Calu3 (cell line): ENCODE measurements at places on chromosomes 13 and 19.

GRCh38 chr13:22039961-22040360 is 369.1 kb downstream of the FGF9 start:
- no peak for DNase-seq
- no peaks in the 10 kb centered on the region for H3K4me1 ChIP-seq
- no peaks in the 10 kb centered on the region for H3K36me3 ChIP-seq
- H3K4me3 ChIP-seq: no peak overlapping the region
- peaks cover 7% of the 10 kb centered on the region for H3K27me3 ChIP-seq

GRCh38 chr13:106752584-106753170 is 184.7 kb upstream of the ARGLU1 start:
- no peak for DNase-seq
- no peak overlapping the region for H3K4me3 ChIP-seq
- H3K27ac ChIP-seq: no peak overlapping the region

GRCh38 chr19:39518458-39518857 is 3.5 kb downstream of the SELENOV start:
- H3K36me3 ChIP-seq: no peaks in the 10 kb centered on the region
- no peak overlapping the region for H3K27ac ChIP-seq
- peak overlapping the region; percentile 45 for H3K4me3 ChIP-seq
- DNase-seq: no peak
- H3K27me3 ChIP-seq: peaks cover 60% of the 10 kb centered on the region

GRCh38 chr13:25668345-25668744 is 296.6 kb downstream of the ATP8A2 start:
- no peak overlapping the region for H3K4me3 ChIP-seq
- H3K4me1 ChIP-seq: no peaks in the 10 kb centered on the region
- H3K36me3 ChIP-seq: no peaks in the 10 kb centered on the region
- no peak for DNase-seq
- peaks cover 63% of the 10 kb centered on the region for H3K27me3 ChIP-seq
- no peak overlapping the region for H3K27ac ChIP-seq

DNA sequence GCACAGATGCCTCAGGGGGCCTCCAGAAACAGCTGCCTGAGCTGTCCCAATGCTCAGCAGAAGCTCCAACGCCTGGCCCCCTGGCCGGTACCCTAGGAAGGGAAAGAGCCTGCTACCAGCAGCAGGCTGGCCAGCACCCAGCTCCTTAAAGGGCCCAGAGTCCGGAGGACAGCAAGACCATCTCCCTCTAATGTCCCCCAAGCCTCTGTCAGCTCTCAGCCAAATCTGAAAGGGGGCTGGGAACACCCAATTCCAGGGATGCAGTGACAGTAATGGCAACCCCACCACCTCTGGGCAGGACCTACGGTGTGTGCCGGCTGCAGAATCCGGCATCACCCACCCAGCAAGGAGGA is 4.2 kb downstream of the PPP6R1 start:
- H3K4me3 ChIP-seq: no peak overlapping the region
- peaks cover 51% of the 10 kb centered on the region for H3K4me1 ChIP-seq
- peaks cover 43% of the 10 kb centered on the region for H3K36me3 ChIP-seq
- H3K27me3 ChIP-seq: no peaks in the 10 kb centered on the region
- no peak for DNase-seq
- no peak overlapping the region for H3K27ac ChIP-seq

- H3K36me3 ChIP-seq: peaks cover 91% of the 10 kb centered on the region
- peaks cover 21% of the 10 kb centered on the region for H3K4me1 ChIP-seq
- H3K27me3 ChIP-seq: no peaks in the 10 kb centered on the region
- H3K4me3 ChIP-seq: peak overlapping the region; percentile 86
These were observed 34.4 kb upstream of the NANOS3 start for GRCh38 chr19:13842291-13843103.

- H3K36me3 ChIP-seq: no peaks in the 10 kb centered on the region
- no peak overlapping the region for H3K4me3 ChIP-seq
- no peak overlapping the region for H3K27ac ChIP-seq
- H3K4me1 ChIP-seq: peaks cover 9% of the 10 kb centered on the region
These were observed 9.1 kb upstream of the DPP9 start for GRCh38 chr19:4732680-4733114.

DNA sequence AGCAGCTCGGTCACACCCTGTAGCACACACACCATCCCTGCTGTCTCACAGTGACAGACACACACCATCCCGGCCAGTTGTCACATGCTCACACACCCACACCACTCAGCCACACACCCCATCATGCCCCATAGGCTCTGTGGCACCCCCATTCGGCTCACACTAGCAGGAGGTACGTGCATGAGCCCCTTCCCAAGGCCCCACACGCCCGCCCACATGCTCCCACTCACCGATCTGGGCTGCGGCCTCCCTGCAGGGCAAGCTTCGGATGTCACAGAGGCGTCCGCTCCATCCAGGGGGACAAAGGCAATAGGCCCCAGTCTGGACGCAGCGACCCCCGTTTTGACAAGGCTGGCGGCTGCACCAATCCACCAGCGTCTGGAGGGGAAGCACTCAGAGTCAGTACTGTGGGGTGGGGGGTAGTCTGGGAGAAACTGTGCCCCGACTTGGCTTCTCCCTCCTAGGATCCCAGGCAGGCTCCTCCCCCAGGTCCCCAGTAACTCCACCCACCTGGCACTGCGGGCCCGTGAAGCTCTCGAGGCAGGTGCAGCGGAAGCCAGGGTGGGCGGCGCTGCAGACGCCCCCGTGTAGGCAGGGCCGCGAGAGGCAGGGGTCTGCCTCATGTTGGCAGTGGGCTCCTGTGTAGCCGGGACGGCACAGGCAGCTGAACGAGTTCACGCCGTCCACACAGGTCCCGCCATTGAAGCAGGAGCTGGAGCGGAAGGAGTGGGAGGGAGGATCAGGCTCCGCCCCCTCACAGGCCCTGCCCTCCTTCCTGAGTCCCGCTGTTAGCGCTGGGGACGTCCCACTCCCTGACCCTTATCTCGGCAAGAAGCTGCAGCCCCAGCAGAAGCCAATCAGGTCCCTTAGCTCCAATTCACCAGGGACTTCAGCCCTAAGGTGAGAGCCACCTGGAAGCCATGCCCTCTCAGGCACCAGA is 20.1 kb downstream of the NOTCH3 start:
- H3K4me3 ChIP-seq: no peak overlapping the region
- peaks cover 26% of the 10 kb centered on the region for H3K36me3 ChIP-seq
- peaks cover 10% of the 10 kb centered on the region for H3K4me1 ChIP-seq
- H3K27ac ChIP-seq: no peak overlapping the region

GRCh38 chr19:41702171-41702651 is 6.2 kb upstream of the CEACAM5 start:
- peaks cover 37% of the 10 kb centered on the region for H3K4me1 ChIP-seq
- peaks cover 19% of the 10 kb centered on the region for H3K36me3 ChIP-seq
- DNase-seq: no peak

GRCh38 chr13:101868585-101869469 is 416.4 kb downstream of the ITGBL1 start:
- no peak for DNase-seq
- no peak overlapping the region for H3K27ac ChIP-seq
- no peak overlapping the region for H3K4me3 ChIP-seq
- no peaks in the 10 kb centered on the region for H3K4me1 ChIP-seq
- H3K36me3 ChIP-seq: no peaks in the 10 kb centered on the region

DNA sequence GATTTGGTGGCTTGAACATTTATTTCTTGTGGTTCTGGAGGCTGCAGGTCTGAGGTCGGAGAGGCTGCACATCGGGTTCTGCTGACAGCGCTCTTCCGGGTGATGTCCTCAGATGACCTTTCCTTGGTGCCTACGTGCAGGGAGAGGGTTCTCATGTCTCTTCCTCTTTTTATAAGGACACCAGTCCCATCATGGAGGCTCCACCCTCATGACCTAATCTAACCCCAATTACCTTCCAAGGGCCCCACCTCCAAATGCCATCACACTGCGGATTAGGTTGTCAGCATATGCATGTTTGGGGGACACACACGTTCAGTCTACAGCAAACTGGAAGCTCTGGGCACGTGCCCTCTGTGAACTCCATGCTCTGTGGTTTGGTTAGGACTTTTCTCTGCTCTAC is 338.6 kb downstream of the FGF9 start:
- H3K4me1 ChIP-seq: no peaks in the 10 kb centered on the region
- no peak for DNase-seq
- no peaks in the 10 kb centered on the region for H3K36me3 ChIP-seq
- no peaks in the 10 kb centered on the region for H3K27me3 ChIP-seq
- H3K27ac ChIP-seq: no peak overlapping the region
- no peak overlapping the region for H3K4me3 ChIP-seq

DNA sequence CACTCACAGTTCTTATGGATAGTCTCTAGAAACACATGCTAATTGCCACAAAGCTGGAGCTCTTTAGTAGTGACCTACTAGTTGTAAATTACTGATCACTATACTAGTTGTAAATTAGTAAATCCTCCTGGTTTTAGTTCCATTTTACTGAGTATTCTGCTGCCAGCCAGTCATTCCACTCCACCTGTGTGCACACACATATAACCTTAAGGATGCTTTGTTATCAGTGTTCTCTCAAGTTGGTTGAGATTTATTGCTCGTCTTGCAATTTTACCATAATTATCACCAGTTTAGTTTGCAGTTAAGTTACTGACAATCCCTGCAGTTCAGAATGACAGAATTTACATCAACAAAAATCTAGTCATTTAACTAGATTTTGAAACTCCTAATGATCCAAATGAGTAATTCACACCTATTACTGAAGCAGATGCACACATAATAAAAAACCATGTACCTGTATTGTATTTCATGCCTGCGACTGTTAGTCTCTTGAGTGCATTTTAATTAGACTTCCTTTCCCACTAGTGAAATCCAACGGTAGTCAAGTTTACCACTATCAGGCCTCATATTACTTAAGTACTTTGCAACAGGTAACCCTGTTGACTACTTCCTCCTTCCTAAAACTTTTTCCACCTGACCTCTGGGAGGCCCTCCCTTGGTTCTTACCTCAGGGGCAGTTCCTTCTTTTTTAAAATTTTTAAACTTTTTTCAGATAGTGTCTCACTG is 7.6 kb downstream of the TPT1 start:
- H3K4me3 ChIP-seq: no peak overlapping the region
- peaks cover 70% of the 10 kb centered on the region for H3K4me1 ChIP-seq
- H3K36me3 ChIP-seq: peaks cover 82% of the 10 kb centered on the region

DNA sequence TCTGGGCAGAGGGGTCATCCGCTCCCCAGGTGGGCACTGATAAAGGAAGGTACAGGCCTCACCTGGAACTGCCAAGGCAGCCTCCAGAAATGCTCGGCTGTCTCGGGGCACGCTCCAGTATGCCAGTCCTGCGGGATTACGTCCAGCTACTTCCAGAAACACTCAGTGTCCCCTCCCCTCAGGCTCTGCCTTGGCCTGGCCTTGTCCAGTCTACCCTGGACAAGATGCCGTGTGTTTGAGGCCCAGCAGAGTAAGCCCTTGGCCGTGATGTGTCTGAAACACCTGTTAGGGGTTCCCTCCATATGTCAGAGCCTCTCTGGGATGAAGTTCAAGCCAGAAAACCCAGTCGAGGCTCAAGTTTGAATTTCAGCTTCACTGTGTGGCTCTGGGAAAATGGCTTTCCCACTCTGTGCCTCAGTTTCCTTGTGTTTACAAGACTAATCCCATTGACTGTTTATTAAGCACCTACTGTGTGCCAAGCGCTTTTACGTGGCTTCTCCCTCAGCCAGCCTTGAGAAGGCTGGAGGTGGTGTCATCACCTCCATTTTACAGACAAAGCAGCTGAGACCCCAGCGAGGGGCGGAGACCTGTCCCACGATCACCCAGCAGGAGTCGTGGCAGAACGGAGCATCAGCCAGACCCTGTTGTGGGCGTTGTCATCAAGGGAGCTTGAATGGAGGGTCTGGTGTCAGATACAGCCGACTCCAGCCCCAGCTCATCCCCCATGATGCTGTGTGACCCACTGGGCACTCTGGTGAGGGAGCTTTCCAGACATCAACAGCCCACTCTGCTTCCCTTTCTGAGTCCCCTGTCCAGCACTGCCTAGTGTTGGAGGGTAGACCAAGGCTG is 2.0 kb upstream of the PIK3R2 start:
- DNase-seq: no peak
- H3K36me3 ChIP-seq: peaks cover 29% of the 10 kb centered on the region
- H3K4me1 ChIP-seq: peaks cover 20% of the 10 kb centered on the region

- H3K27me3 ChIP-seq: peaks cover 52% of the 10 kb centered on the region
- no peaks in the 10 kb centered on the region for H3K4me1 ChIP-seq
- no peaks in the 10 kb centered on the region for H3K36me3 ChIP-seq
- H3K27ac ChIP-seq: no peak overlapping the region
- DNase-seq: no peak
These were observed 27.0 kb downstream of the SPTBN4 start for GRCh38 chr19:40493778-40494177.

DNA sequence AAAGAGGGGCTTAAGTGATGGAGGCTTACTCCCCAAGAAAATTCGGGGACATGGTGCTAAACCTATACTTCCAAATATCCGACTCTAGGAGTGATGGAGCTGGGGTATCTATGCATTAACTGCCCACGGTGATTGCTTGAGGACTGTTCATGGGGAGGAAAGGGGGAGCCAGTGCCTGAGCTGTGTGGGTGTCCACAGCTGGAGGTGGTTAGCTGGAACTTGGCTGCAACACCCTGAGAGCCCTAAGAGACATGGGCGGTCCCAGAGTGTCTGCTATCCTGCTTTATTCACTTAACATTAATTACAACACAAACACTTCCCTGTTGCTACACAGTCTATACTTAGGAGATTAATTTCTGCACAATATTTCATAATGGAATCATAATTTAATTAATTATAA is 28.1 kb upstream of the POMP start:
- no peaks in the 10 kb centered on the region for H3K4me1 ChIP-seq
- no peaks in the 10 kb centered on the region for H3K36me3 ChIP-seq
- no peak overlapping the region for H3K4me3 ChIP-seq
- peaks cover 26% of the 10 kb centered on the region for H3K27me3 ChIP-seq
- no peak overlapping the region for H3K27ac ChIP-seq
- no peak for DNase-seq

DNA sequence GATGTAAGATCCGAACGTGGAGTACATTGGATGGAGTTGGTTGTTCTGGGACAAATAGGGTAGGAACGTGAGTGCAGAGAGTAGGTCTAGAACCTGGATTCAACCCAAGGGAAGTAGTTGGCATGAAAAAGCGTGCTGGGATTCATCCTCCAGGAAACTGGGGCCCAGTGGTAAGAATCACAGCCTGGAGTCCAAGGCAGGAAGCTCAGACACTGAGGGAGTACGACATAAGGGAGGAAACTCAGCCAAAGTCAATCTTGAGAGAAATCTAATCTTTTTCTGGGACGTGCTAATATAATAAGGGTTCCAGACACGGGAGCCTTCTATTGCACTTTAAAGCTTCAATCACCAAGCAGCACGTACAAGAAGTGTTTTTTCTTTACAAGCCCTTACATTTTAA is 46.4 kb downstream of the DLEU7 start:
- DNase-seq: no peak
- H3K27me3 ChIP-seq: peaks cover 14% of the 10 kb centered on the region
- H3K4me1 ChIP-seq: no peaks in the 10 kb centered on the region
- no peak overlapping the region for H3K27ac ChIP-seq
- no peaks in the 10 kb centered on the region for H3K36me3 ChIP-seq
- H3K4me3 ChIP-seq: no peak overlapping the region

- no peak for DNase-seq
- no peak overlapping the region for H3K4me3 ChIP-seq
- H3K27me3 ChIP-seq: no peaks in the 10 kb centered on the region
These were observed 97.3 kb downstream of the STARD13 start for GRCh38 chr13:33188093-33188882.

GRCh38 chr13:44574466-44574855 is 1.7 kb downstream of the TSC22D1 start:
- H3K4me3 ChIP-seq: peak overlapping the region; percentile 83
- DNase-seq: no peak
- H3K4me1 ChIP-seq: peaks cover 27% of the 10 kb centered on the region
- H3K27ac ChIP-seq: no peak overlapping the region
- H3K27me3 ChIP-seq: no peaks in the 10 kb centered on the region
- peaks cover 32% of the 10 kb centered on the region for H3K36me3 ChIP-seq

- H3K36me3 ChIP-seq: peaks cover under 1% of the 10 kb centered on the region
- H3K27ac ChIP-seq: no peak overlapping the region
- no peak overlapping the region for H3K4me3 ChIP-seq
These were observed 12.0 kb downstream of the HMGB1 start for GRCh38 chr13:30453727-30454126.

GRCh38 chr13:27504868-27505194 is 54.5 kb upstream of the MTIF3 start:
- H3K36me3 ChIP-seq: no peaks in the 10 kb centered on the region
- no peak for DNase-seq
- H3K4me1 ChIP-seq: no peaks in the 10 kb centered on the region
